ENCODE measurements at places on chromosomes 5 and 9.

- no peak for DNase-seq
These were observed 152.1 kb downstream of the GNA14 start for GRCh38 chr9:77495834-77496671.

- no peak for DNase-seq
These were observed 367.6 kb downstream of the PDE4D start for GRCh38 chr5:59525957-59526356.

GRCh38 chr9:110762783-110763182 lies 94.2 kb downstream of the MUSK start:
- DNase-seq: no peak

DNA sequence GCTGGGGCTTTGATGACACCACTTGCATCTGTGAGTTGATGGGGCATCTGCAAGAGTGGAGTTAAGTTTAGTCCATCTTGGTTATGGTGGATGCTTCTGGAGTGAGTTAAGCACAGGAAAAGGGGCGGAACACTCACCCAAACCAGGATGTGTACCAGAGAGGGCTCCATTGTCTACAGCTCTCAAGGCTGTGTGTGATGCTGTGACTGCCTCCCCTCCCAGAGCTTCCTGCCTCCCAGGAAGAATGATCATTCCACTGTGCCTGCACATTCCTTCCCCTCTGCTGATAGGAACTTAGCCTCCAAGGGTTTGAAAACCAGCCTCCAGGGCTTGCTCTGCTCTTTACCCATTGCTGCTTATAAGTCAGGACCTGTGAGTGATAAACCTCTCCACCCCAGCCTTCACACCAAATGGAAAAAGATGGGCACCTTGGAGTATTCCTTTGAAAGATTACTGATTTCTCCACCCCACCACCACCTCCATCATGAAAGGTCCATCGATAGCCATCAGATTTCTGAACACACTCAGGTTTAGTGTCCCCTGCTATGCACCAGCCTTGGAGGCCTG lies 160.1 kb upstream of the SPRY4 start:
- DNase-seq: no peak

DNA sequence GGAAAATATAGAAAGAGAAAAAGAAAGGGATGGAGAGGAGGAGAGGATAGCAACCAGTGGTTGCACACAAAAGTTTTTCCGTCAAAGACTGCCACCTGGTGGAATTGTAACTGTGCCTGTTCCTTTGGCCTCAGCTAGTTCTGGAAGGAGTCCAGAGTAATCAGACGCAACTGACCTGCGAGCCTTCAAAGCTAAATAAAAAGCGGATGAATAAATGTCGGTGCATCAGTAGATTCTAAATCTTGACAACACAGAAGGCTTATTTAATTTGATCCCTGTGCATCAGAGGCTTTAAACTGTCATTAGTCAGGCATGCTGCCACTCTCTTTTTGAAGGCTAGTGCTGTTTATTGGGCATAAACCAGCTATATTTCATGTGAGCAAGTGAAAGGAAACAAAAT lies 132.9 kb upstream of the ACO1 start:
- no peak for DNase-seq

DNA sequence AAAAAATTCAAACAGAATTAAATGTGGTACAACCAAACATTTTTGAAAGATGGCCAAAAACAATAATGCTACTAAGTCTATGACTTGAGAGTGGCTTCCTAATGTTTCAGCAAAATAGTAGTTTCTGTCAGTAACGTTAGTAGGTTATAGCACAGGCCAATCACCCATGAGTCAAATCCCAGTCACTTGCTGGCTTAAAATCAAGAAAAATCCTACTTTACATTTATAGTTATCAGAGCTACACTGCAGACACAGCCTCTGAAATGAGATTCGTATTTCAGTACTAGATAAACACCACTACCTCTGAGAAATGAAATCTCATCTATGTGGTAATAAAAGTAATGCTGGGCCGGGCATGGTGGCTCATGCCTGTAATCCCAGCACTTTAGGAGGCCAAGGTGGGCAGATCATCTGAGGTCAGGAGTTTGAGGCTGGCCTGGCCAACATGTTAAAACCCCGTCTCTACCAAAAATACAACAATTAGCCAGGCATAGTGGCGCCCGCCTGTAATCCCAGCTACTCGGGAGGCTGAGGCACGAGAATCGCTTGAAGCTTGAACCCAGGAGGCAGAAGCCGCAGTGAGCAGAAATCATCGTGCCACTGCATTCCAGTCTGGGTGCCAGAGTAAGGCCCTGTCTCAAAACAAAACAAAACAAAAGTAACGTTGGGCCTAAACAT lies 6.1 kb downstream of the ZDHHC21 start:
- DNase-seq: no peak

DNA sequence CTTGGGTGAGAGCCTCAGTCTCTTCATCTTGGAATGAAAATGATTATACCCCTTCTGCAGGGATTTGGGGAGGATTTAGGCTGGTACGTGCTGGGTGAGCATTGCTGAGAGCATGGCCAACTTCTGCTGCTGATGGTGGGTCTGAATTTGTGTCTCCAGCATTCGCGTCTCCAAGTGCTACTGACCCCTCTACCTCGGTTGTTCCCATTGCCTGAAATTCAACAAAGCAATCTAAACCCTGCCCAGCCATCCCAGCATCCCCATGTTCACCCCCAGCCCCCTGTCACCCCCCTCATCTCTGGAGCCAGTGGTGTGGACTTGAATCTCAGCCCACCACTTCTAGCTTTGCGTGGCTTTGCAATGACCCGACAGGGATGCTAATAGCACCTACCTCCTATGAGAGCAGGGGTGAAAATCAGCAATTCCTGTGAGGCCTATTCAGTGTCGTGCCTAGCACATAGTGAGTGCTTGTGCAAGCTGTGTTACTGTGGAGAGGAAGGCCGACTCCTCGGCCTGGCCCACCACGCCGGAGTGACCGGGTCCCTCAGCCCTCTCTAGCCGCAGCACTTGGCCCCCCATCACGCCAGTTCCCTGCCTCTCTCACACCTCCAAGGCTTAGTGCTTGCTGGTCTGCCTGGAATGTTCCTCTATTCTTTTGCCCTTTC lies 43.4 kb upstream of the SH3PXD2B start:
- DNase-seq: no peak

DNA sequence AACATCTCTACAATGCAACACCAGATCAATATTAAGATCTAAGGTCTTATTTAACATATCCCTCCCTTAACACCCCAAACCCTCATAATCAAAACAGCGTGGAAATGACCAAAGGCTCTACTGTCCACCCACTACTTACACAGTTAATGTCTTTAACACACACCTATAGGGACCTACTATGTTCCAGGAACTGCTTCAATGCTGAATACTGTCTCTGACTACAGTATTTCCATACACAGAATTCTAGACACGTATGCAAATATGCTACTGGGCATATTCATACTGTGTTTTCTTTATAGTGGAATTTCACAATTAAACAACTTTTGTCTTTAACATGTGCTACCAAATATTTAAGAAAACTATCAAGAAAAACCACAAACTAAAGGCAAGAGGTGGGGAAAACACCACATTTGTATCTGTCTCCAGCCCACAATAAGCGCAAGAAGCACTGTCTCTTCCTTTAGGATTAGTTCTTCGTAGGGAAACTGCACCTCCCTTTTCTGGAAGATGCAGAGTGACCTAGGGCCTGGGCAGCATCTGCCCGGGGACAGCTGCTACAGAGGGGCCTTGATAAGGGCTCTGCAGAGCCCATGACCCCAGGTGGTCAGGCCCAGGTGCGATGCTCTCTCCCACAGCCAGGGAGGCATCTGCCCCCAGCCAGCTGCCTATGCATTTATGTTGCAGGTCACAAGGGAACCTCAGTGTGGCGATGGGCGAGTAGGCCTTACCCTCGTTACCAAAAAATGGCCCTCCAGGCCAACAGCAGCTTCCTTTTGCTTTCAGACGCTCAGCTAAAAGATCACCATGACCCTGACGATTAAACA lies 55.2 kb downstream of the PSMB7 start:
- DNase-seq: no peak

- DNase-seq: no peak
These were observed 311.6 kb upstream of the NREP start for GRCh38 chr5:112068593-112068992.

DNA sequence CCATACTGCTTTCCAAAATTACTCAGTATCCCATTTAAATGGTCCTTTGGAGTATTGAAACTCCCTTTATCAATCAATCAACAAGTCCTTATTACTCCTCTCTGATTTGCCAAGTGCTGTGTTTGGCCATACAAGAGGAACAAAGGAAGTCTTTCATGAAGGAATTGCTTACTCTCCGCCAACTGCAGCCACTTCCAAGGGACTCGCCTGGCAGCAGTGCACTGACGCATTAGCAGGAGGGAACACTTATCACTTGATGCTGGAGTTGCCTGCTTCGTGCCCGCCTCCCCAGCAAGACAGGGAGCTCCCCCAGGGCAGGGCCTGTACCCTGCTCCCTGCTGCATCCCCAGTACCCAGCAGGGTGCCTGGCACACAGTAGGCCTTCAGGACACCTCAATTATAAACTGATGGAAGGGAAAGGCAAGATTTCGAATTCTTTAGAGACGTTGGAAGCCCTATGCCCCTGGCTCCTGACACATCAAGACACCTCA lies 97.9 kb downstream of the CRB2 start:
- DNase-seq: no peak

DNA sequence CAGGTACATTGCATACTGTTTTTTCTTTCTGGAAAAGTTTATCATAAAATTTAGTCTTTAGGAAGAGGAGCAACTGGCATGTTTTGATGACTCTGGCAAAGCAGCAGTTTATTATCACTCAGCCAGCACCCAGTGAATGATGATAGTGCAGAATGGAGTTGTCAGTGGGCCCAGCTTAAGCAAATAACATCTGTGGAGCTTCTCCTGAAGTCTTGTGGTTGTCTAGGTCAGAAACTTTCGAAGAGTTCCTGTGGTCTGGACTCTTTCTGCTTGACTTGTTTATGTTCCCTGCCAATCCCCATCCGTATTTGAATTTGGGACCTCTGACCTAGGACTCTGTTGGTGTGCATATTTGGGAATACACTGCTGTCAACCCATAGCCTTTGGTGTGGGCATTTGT lies 38.1 kb upstream of the C5orf47 start:
- no peak for DNase-seq

GRCh38 chr5:170554521-170555267 lies 50.9 kb downstream of the KCNIP1 start:
- no peak for DNase-seq

DNA sequence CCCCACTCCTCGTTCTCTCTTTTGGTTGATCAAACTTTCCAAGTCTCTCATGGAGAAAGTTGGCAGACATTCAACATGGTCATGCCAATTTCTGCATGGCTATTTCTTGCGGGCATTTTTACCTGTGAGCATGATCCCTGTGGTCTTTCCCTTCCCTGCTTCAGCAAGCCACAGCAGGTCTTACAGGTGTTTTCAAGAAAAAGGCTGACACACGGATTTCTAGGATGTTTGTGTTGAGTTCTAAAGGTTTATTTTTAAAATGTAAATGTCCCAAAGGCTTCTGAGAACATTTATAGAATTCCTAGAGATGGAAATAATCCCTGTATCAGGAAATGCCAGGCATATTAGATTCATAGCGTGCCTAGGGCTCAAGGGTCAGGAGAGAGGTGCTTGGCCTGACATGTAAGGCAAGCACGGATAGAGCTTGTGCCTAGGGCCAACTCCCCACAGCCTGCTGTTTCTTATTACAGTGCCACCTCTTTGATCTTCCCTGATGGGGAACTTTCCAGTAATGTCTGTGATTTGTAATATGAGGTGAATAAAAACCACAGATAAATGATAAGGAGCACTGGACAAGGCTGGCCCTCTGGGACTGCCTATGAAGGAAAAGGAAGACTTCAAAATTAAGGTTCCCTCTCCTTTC lies 79.8 kb downstream of the MUSK start:
- DNase-seq: no peak

GRCh38 chr5:180343110-180343830 lies 9.9 kb downstream of the GFPT2 start:
- DNase-seq: no peak

DNA sequence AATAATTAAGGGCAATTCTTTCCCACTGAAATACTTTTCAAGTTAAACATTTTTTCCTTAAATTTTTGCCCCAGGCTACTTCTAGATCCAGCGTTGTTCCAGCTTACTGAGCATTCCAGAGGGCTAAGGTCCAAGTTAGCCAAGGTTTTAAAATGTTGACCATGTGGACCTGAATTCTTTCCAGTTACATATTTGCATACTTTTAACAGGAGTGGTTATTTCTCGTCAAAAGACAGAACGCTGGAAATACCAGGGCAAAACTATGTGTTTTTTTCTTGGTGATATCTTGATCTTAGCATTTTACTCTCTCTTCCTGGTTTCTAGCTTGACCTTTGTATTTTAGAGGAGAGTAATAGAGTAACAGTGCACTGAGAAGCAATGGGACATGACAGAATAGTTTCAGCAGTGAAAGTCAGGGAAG lies 32.8 kb downstream of the TMC1 start:
- DNase-seq: no peak

DNA sequence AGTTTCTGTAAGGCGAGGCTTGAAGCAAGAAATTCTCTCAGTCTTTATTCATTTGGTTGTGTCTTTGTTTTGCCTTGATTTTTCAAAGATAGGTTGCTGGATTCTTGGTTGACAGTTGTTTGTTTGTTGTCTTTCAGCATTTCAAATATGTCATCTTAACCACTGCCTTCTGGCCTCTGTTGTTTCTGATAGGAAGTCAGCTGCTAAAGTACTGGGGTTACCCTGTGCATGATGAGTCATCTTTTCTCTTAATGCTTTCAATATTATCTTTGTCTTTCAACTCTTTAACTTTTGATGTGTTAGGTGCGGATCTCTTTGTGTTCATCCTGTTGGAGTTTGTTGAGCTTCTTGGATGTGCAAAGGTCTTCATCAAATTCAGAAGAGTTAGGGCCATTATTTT lies 1571.3 kb downstream of the MAT2B start:
- no peak for DNase-seq

DNA sequence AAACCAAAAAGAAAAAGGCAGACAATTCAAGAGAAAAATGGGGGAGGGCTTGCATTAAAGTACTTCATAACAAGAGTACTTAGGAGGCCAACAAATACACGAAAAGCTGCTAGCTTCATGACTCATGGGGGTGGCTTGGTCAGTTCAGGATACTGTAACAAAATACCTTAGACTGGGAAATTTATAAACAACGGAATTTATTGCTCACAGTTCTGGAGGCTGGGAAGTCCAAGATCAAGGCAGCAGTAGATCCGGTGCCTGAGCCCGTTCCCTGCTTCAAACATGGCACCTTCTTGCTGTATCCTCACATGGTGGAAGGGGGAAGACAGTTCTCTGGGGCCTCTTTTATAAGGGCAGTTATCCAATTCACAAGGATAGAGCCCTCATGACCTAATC lies 111.4 kb downstream of the C9orf50 start:
- no peak for DNase-seq

GRCh38 chr5:2253040-2253975 lies 370.6 kb upstream of the IRX4 start:
- DNase-seq: no peak

GRCh38 chr5:143920772-143921171 lies 108.8 kb downstream of the HMHB1 start:
- DNase-seq: no peak
